ENCODE measurements at places on chromosomes 3 and 15.
A peak's percentile ranks its signal among the peaks of the same experiment; 100 is the strongest.

- no peak for DNase-seq
Measured at GRCh38 chr3:137300703-137301102, 342.9 kb downstream of the IL20RB start.

- no peak for DNase-seq
Measured at GRCh38 chr3:160671231-160671630, 5.7 kb upstream of the ARL14 start.

- DNase-seq: no peak
Measured at GRCh38 chr15:87672309-87673288, 583.9 kb downstream of the NTRK3 start.

- DNase-seq: no peak
Measured at GRCh38 chr15:78873793-78874765, 1.4 kb downstream of the MORF4L1 start.

GRCh38 chr3:98518816-98519215 is 3.9 kb downstream of the CLDND1 start:
- DNase-seq: peak; percentile 41

GRCh38 chr15:61157933-61158332 is 71.2 kb downstream of the RORA start:
- DNase-seq: no peak

- no peak for DNase-seq
Measured at GRCh38 chr3:53613125-53613524, 118.7 kb downstream of the CACNA1D start.

DNA sequence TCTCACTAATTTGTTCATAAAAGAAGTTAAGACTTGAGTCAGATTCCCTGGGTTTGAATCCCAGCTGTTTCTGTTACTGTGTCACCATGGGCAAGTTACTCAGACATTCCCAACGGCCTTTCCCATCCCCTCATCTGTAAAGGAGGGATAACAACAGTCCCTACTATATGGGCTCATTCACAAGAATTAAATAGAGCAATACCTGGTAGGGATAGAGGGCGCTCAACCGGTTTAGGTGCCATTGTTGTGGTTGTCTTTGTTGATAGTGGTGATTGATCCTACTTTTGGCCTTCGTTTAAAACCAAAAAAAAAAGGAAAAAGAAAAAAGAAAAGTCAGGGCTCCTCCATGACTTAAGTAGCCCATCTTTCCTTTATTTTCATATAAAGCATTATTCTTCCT is 563.1 kb downstream of the GRM7 start:
- DNase-seq: no peak

DNA sequence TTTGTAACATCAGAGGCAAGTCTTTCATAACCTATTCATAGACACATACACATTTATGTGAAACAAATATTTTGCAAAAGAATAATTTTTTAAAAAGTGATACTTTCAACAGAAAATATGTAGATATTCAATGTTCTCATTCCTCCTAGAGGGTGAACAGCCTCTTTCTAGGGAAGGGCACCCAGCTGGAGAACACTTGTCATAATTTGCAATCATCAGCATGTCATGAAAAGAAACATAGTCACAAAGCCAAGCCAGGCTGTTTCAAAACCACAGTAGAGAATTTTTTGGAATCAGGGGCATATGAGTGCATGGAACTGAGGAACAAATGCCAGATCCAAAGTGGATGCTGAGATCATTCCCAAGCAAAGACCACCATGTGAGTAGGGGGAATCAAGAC is 406.9 kb upstream of the ADAMTS9 start:
- no peak for DNase-seq

DNA sequence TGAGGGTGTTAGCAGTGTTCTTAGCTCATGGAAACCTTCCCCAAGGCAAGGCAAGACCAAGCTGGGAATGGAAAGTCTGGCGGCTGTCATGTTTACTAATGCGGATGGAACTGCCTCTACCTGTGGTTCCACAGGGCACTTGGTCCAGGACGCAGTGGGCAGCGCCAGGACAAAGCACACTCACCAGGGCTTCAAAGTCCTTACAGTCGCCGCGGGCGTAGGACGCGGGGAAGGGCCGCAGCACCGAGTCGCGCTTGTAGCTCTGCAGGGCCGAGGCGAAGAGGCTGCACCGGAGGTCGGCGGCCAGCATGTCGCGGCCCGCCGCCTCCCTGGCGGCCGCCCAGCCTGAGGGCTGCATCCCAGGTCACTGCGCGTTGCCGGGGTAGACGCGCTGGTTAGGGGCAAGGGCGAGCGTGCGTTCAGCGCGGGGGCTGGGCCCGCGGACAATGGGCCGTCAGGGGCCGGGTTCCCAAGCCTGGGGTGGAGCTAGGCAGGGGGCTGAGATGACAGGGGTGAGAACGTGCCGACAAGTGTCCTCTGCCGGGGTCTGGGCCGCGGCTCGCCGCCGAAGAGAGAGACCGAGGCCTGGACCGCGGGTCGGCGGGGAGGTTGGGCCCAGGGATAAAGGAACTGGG is 497 bp downstream of the PARP16 start:
- DNase-seq: peak; percentile 78

DNA sequence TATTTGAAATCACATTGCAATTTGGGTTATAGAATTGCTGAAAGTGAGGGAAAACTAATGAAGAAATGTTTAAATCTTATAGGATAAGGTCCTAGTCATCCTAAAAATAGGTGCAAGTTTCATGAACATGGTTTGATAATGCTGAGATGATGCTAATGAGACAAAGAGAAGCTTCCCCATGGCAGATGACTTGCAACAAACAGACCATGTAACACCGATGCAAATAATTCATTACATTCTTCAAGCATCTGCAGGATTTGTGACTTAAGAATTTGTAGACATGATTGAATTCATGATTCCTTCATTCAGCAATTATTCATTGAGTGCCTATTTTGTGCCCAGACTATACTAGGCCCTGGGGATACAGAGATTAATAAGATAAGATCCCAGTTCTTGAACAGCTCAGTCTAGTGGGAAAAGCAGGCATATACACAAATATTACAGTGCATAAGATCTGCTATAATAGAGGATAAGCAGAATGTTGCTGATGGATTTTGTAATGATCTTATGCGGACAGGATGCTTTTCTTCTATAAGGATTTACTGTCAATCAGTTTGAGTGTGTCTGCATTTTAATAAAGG is 367.9 kb upstream of the GBE1 start:
- no peak for DNase-seq

DNA sequence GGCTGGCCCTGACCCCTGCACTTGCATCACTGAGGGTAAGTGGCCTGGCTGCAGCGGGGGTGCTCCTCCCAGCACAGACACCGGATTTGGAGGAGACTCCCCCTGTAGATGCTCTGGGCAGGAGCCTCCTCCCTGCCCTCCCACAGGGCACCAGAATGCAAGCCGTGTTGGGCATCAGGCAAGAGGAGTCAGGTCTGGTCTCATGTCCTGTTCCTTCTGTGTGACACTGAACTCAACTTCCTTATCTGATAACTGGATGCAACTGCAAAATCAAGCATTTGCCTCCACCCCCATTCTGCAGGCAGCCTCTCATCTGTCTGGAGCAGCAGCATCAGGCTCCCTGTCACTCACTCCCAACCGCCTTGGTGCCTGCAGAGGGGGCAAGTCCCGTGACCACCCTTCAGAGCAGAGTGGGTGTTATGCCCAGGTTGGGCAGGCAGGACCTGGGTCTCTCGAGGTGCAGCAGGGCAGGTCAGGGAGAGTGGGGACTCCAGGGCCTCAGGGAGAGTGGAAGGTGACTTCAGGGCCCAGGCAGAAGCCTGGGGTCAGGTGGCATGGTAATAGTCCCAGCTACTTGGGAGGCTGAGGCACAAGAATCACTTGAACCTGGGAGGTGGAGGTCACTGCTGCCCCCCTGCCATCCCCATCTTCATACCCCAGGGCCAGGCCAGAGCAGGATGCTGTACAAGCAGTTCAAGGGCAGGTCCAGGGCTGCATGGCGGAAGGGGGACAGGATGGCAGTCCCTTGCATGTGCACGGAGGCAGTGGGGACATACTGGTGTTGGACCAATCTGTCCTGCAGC is 10.5 kb upstream of the RPL29 start:
- no peak for DNase-seq

GRCh38 chr3:14431917-14432834 is 29.8 kb downstream of the SLC6A6 start:
- DNase-seq: peak; percentile 80

DNA sequence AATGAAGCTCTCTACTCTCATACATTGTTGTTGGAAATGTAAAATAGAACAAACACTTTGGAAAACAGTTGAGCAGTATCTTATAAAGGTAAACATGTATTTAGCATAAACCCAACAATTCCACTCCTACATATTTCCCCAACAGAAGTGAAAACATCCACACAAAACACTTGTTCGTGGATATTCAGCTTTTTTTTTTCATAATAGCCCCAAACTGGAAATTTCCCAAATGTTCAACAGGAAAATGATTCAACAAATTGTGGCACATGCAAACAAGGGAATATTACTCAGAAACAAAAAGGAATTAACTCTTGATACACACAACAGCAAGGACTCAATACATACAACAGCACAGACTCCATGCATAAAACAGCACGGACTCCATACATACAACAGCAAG is 28.5 kb downstream of the RFTN1 start:
- DNase-seq: no peak

DNA sequence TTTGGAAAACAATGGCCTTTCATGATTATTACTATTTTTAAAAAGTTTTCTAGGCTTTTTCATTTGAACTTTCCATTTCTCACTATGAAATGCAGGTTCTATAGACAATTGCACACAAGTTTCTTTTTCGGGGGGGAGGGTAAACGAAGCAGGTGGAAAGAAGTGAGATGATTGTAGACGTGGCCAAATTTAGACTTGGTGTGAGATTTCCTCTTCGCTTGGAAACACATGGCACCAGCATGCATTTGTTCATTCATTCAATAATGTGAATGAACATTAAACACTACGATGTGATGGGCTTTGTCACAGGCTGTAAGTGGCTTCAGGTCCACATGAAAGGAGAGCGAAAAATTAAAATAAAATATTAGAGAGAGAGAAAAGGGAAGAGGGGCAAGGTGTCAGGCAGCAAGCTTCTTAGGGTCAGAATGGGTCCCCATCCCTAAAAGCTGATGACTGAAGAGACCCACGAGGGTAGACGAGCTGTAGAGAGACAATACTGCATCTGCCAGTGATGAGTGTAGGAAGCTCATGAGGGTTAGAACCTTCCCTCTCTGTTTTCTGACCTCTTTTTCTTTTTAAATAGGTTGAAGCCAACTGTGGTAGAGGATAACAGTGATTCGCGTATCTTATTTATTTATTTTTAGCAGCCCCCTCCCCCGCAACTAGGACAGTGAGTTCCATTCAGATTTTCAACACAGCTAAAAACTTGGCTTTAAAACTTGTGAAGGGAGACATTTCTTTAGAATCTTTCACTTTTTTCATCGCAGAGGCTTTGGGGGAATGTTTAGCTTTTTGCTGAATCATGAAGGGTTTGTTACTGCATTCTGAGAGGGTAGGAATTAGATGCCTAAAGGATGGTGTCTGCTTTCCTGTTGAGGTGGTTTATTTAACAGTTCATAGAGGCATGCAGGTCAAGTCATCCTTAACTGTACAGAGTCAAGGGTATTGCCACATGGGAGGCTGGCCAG is 36.2 kb downstream of the GAP43 start:
- DNase-seq: no peak

DNA sequence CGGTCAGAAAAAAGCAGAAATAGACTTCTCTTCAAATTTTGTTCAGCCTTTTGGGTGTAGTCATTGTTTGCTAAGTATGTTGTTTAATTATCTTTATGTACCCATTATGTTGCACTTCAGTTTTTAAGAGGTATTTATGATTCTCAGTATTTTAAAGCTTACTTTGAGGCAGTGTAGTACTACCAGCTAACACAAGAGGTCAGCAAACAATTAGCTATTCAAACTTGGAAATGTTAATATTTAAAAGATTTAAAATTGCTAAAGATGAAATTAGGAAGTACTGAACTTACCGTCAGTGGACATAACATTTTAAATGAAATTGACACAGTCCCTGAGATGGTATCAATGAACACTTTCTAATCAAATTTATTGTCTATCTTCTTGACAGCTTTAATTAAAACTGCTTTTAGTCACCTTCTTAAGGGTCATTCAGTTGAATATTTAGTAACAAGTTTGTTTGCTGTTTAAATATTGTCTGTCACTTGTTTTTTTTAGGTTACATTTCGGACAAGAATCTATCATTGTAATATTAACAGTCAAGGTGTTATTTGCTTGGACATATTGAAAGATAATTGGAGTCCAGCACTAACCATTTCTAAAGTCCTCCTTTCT is 28.1 kb downstream of the NKIRAS1 start:
- no peak for DNase-seq

DNA sequence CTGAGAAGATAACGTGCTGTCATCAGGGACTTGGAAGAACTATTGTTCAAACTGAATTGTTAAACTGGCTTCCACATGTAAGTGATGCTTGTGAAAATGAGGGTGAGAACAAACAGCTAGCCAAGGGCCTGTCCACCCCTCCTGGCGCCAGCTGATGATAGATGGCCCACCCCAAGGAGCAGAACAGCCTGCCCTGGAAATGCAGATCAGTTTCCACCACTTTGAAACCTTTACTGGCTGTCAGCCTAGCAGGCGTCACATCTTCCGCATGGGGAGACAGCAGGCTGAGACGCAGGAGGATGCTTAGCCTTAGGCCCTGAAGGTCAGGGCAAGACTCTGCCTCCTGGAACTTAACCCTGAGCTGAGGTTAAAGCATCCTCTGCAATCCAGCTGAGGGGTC is 6.4 kb upstream of the SLC51B start:
- no peak for DNase-seq

- DNase-seq: no peak
Measured at GRCh38 chr3:127689266-127689860, 16.6 kb downstream of the ABTB1 start.

DNA sequence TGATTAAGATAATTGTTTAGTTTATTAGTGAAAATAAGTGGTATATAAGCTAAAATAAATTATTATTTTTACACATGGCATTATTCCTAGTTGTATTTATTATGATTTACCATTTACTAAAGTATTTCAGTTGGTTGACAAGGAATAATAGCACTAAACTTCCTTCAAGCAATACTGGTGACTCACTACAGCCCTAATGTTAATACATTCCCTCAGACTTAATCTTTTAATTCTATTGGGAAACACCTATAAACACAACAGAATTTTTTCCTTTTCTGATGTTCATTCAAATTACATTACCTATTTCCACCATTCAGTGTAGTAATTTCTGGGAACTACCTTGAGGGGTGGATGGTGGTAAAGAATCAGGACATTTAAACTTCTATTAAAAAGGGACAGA is 264.0 kb downstream of the TIGIT start:
- no peak for DNase-seq

DNA sequence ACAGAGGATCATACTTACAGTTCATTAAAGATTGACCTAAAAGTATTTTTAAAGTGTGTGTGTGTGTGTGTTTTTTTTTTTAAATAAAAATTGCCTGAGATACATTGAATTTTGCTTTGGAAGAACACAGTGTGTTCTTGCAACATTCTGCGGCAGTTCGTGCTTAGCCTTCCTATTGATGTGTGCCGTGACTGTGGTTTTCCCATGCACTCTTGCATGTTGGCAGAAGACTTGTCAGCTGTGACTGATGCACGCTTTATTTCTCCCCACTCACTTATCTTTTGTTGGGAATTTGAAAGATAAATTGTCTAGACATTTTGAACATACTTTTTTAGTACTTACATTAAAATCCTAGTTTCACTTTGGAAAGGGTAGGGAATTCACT is 136.3 kb upstream of the LRRFIP2 start:
- DNase-seq: no peak

Measured in C1 segment of cervical spinal cord (tissue), 14 donors.